ENCODE measurements at places on chromosomes 4 and X.
A peak's percentile ranks its signal among the peaks of the same experiment; 100 is the strongest.

DNA sequence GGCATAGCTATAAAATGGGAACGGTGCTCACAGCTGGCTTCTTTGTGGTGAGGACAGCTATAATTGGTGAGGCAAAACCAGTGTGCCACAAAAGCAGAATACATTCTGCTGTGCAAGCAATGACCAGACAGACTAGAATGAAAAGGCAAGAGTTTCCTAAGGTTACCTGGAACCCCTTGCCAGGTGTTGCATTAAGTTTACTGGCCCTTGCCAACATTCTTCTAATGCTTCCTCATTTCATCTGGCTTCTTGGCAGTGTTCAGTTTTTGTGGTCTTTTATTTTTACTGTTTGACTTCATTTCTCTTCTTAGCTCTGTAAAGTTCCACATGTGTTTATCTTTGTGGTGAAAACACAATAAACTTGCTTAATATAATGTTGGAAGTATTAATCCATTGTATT is 131.4 kb downstream of the PTTG2 start:
- no peak for DNase-seq

DNA sequence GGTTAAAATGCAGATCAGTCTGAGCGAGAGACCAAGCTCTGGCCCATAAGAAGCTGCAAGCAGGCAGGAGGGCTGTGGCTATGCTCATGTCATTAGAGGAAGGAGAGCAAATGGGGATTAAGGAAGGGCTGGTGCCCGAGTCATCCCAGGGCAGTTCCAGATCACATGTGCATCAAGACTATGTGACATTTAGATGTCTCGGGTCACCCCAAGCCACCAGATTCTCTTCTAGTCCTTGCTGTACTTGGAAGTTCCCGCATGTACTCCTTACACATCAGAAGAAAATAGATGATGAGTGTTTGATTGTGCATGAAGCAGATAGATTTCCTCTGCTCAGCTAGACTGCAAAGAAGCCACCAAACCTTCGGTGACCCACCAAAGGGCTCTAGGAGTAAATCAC is 42.1 kb upstream of the KLHL34 start:
- DNase-seq = peak; percentile 18

GRCh38 chr4:95363966-95364365 is 184.8 kb downstream of the UNC5C start:
- no peak for DNase-seq

DNA sequence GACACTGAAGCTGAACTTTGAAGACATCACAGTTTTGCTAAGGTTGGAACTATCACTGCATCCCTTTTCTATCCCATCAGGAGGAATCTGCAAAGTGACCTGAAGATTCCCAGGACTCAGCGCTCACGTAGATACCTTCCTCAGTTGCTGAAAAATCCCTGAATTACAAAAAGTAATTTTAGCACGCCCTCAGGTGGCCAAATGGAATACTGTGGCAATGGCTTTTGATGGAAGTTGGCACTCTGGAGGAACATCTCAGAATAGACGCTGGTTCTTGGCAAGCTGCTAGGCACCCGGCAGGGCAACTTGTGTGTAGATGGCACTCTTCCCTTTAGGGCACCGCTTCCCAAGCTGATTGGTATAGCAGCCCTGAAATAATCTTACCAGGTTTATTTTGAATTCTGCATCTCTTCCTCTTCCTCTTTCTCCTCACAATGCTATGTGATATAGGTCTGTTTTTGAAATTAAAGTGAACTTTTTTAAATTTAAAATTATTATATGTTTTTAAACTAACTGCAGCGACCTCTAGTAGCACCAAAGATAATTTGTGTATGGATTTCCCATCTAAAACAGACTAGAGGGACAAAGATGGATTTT is 16.3 kb upstream of the ESX1 start:
- peak; percentile 36 for DNase-seq

DNA sequence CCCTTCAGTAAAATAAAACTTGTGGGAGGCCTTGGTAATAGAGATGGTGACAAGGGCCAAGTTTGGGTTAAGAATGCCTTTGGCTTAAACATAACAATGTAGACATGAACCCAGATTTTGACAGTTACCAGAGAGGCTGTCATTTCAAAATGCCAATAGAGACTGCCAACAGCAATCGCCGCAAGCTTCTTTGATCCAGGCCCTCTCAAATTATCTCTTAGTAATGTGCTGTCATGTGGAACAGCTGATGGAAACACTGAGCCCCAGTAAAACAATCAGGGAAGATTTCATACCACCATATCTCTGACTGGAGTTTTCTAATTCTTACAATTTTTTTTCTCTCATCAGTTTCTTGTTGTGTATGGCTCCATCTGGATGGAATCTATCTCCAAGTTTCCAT is 80.5 kb downstream of the ZNF330 start:
- DNase-seq = no peak

DNA sequence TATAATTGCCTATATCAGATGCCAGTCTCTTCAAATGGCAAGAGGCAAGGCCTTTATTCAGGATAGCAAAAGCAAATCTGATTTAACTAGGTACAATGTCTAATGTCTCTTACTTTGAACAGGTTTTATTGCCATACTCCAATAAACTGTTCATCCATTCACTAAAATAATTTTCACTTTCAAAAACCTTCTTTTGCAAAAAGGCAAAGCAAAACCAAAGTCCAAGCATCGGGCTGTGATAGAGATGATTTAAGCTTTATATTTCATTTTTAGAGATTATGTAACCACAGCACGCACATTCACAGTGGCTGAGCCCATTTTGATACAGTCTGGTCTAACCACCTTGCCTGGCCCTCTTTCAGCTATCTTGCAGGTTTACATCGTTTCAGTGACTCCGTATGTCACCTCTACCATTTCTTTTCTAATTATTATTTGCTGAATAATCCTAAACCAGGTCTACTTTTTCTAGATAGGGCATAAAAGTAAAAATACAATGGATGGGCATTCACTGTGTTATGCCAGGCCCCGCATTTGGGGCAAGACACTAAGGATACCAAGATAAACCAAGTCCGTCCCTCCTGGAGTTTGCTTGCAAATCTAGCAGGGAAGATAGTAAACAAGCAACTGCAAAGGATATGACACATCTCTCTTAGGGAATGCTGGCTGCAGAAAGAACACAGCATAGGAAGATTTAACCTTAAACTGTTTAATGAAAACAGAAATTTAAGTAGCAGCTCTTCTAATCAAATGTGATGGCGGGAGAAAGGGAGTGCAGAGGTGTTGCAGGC is 1.8 kb downstream of the CASP3 start:
- DNase-seq = no peak

GRCh38 chr4:6539009-6539764 is 35.8 kb upstream of the MAN2B2 start:
- no peak for DNase-seq
